ENCODE measurements at places on chromosomes 16 and 17.

GRCh38 chr17:48584223-48584741 lies 5.8 kb downstream of the HOXB3 start:
- no peak for DNase-seq

- peak; percentile 93 for DNase-seq
These were observed 29.1 kb upstream of the ITGA3 start for GRCh38 chr17:50026837-50027171.

DNA sequence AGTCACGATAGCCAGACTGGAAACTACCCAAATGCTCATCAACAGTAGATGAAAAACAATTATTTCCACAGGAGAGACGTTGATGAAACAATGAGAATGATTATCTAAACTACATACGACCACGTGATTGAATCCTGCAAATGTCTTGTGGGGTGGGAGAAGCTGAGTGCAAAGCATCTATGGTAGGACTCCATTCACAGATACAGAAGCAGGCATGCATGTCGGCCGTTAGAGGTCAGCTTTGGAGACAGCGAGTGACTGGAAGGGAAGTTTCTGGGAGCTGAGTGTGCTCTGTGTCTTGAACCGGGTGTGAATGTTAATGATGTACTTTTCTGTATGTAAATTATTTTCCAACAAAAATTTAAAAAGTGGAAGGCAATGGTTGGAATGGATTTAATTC lies 71.5 kb upstream of the DNAJA2 start:
- DNase-seq: no peak

DNA sequence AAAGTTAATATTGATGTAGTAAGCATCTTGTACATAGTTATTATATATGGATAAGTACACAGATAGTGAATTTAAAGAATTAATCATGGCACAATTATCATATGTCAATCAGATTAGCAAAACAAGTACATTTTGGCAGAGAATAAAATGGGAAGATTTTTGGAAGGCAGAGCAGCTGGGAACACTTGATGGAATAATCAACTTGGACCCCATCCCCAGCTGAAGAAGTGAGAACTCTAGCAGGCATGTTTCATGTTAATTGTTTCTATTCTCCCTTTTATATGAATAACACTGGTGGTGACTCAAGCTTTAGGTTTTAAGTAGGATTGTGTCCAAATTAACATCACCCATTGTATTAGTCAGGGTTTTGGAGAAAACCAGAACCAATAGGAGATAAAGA lies 198.7 kb downstream of the KCNJ2 start:
- no peak for DNase-seq

- no peak for DNase-seq
These were observed 2274.7 kb downstream of the TP53TG3F start for GRCh38 chr16:35733971-35734702.

DNA sequence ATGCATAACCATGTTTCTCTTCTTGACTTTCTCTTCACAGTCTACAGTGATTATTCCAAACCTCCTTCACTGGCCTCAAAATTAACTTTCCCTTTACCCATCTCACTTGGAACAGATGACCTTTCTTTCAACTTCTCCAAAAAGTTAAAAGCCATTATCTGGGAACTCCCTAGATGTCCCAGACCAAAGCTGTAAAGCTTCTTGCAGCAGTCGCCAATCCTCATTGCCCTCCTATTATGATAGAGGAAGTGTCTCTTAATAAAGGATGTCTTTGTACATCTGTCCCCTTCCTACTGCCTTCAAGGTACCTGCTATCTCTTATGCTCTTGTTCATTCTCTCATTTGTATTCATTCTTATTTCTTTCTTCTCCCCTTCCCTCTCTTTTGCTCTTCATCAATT lies 127.5 kb downstream of the MRTFB start:
- no peak for DNase-seq

DNA sequence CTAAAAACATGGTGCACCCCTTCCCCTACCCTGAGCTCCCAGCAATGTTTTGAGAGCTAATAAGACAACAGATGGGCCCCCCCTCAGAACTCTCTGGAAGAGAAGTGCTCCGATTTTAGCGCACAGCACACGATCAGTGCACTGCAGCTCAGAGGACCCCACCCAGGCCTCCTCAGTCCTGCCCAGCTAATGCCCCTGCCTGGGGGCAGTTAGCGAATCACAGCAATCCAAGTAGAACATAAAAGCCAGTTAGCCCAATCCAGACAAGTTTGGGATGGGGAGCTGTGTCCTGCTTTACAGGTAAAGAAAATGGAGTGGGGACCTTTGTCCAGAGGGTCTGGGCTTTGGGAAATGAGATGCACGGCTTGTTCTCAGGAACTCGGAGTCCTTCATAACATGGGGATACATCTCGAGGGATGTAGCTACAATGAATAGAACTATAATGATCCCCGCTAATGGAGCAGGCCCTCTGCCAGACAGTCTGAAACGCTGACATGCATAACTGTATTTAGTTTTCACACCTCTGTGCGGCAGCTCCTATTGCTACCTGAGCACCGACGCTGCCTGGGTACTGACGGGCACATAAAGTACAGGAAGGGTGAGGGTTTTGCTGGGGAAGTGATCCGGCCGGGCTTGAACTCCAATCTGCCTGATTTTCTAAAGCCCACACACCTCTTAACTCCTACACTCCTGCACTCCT lies 29.7 kb upstream of the CDC42EP4 start:
- no peak for DNase-seq

DNA sequence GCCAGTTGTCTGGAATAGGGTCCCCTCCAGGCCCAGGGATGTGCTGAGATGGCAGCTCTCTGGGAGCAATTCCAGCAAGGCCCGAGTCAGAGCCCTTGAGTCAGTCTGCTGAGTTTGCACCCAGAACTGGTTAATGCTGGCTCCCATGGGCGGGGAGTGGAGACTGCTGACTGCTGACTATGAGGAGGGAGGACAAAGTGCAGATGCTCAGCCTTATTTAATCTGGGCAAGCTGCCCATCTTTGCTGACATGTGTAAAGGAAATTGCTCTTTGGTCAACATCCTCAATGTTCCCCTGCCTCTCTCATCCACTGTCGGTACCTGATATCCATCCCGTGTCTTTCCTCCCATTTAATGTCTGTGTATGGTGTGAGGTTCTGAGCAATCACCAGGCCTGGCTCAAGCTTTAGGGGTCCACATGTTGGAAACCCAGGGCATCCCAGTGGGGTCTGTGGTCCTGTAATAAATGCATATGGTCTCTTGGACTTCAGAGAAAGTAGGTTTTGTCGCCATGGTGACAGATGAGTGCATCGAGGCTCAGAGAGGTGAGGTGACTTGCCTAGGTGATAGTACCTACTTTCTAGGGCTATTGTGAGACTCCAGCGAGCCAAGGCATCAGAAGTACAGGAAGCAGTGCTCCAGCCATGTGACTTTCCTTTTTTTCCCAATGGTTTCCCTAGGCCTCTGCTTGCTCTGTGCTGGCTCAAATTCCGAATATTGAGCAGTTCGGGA lies 20.0 kb upstream of the RNF135 start:
- DNase-seq: no peak

DNA sequence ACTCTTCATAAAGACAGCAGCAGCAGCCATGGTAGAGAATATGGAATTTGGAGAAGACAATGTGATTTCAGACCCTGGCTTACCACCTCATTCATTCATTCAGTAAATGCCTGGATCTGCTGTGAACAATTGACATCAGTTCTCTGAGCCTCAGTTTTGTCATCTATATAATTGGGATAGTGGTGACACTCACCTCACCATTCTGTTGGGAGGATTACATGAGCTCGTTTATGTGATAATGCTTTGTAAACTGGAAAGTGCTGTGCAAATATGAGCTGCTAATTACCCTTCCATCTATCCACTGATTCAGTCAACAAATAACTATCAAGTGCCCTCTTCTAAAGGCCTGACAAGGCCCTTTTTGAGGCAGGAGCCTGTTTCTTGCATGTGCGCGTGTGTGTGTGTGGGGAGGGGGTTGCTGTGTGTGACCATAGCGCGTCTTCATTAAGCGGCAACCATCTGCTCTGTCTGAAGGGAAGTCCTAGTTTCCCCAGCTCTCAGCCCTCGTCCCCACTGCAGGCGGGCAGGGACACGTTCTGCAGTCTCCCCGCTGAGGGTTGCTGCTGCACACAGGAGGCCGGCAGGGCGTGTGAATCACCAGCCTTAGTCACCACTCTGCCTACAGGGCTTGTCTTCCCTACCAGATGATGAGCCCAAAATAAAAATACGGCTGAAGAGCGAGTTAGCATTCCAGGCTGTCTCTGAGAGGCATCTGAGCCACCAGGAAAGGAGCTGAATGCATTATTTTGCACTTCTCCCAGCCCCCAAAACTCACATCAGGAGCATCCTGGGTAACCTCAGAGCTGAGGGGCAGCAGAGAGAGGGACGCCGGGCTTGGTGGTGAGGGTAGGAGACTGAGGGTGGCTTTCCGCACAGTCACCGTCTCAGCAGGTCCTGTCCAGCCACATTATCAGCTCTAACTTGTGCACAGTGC lies 19.9 kb downstream of the ARL4D start:
- DNase-seq: no peak

DNA sequence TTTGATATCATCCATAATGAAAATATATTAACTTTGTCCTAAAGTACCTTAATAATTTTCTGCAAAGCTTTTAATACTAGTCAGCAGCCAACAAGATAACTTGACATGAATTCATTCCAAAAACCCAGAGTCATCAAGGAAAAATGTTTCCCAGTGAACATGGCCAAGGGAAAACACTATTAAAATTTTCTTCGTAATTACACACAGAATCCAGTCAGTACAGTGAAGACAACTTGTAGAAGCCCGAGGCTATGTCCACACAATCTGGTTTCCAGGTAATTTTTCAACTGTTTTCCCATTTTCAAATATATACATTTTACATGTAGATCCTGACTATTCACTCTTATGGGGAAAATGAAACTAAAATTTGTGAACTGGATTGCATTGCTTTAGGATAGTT lies 600.9 kb downstream of the CDH8 start:
- DNase-seq: no peak

DNA sequence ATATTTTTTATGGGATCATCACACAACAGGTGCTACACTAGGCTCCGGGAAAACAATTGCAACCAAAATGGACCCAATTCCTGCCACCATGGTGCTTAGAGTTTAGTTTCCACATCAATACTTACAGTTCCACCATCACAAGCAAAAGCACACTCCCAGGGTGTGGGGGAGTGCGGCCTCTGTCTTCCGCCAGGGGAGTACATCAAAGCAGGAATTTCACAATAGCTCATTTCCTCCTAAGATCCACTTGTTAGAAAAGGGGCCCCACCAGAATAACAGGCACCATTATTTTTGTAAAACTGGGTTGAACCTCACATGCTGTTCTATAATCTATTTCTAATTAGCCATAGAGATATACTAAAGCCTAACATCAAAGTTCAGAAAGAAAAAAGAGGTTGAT lies 44.3 kb upstream of the PSMD7 start:
- no peak for DNase-seq

DNA sequence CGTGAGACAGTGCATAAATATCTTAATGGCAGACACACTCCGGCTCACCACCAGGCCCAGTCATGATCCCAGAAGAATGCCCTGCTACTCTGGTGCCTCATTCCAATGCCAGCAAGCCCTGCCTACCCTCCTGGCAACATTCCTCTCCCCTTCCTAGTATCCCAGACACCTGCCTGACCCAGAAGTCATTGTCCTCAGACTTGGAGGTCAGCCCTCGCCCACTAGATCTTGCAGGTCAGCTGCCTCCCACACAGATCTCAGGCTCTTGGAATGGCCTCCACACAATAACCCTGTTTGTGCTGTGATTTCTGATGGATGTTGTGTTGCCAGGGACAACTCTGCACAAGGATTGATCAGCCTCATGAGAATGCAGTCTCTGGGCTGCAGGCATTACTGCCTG lies 1.8 kb upstream of the TEX2 start:
- no peak for DNase-seq

GRCh38 chr16:87832741-87833502 lies 36.4 kb downstream of the SLC7A5 start:
- DNase-seq: no peak

DNA sequence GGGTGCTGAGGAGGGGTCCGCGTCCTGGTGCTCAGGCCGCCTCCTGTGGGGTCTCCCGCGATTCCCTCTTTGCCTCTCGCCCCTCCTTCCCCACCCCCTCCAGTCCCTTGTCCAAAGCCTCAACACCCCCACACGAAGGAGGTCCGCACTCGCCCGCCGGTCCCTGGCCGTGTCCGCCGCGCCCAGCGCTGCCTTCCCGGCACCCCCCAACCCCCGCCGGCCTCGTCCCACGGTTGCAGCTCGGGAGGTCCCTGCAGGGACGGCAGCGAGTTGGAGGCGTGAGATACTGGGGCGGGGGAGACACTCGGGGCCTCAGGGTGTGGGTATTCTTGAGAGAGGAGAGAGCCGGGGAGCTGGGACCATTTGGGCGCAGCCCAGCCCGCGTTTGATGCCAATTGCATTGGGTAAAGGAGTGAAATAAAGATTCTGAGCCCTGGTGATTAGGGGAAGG lies 468 bp downstream of the FLYWCH2 start:
- DNase-seq: peak; percentile 30

DNA sequence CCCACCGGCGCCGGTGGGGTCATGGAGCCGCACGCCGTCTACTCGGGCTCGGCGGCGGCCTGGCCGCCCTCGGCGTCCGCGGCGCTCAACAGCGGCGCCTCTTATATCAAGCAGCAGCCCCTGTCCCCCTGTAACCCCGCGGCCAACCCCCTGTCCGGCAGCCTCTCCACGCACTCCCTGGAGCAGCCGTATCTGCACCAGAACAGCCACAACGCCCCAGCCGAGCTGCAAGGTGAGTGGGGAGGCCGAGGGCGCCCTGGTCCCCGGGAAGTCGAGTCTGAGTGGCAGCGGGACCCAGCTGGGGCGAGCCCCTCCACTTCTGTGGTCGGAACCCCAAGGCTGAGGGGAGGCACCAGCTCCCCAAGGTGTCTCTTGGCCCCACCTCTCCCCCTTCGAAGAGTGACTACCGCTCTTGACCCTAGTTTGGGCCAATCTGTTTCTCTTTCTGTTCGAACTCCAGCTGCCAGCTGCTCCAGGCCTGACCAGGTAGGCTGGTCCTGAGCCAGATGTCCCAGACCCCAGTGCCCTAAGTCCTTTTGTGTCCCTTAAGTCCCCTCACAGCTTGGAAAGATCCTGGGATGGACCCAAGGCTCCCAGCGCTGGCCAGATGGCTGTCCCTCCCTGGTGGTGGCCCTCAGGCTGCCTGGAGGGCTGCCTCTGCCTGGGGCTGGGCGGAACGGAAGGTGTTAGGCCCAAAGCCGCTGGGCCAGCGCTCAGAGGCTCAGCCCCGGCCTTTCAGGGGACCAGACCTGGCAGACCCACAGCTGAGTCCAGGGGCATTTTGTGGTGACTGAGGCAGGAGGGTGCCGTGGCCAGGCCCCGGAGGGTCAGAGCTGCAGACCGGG lies 1.2 kb downstream of the FOXF1 start:
- DNase-seq: no peak

Measured in endothelial cell (in vitro differentiated cells).